ENCODE measurements at places on chromosomes 2 and 18. TPM values are rescaled to one million over a fixed set of nuclear protein-coding genes. Genes with fewer than 3 reads are reported as not detected.

The LRATD1 gene
- not detected for total RNA-seq

The CNTNAP5 gene
- total RNA-seq: not detected

The TRAPPC8 gene
- total RNA-seq: 24.3 TPM

The DES gene
- total RNA-seq: 0.26 TPM

The MARS2 gene
- 25.1 TPM for total RNA-seq

The FER1L5 gene
- total RNA-seq: not detected
